Stimulated activated CD8-positive, alpha-beta memory T cell treated with anti-CD3 and anti-CD28 coated beads, Interleukin-4, amount 100 ng/mL, for 24 hours (primary cell): ENCODE measurements at places on chromosomes 11 and 22.

DNA sequence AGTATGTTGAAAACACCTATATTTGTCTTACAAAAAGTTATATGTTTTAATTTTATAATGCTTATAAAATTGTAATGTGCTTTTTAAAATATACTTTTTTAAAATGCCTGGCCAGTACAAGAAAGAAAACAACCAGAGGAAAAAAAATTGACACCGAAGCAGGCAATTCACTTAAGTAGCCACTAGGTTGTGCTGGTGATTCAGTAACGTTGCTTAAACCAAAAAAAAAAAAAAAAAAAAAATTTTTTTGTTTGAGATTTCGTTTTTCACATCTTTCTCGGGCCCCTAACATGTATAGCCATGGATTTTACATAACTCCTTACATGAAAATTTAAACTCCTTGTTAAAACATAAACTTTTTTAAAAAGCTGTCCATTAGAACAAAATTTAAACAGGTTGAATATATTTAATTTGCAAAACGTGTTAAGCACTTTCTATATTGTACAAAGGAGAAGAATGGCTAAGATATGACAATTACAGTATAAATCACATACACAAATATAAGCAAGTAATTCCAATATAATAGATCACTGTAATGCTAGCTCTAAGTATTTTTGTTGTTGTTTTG is 9.2 kb downstream of the OR8B4 start:
- no peak for DNase-seq

- no peak for DNase-seq
Measured at GRCh38 chr22:49019737-49020713, 807.6 kb downstream of the BRD1 start.

DNA sequence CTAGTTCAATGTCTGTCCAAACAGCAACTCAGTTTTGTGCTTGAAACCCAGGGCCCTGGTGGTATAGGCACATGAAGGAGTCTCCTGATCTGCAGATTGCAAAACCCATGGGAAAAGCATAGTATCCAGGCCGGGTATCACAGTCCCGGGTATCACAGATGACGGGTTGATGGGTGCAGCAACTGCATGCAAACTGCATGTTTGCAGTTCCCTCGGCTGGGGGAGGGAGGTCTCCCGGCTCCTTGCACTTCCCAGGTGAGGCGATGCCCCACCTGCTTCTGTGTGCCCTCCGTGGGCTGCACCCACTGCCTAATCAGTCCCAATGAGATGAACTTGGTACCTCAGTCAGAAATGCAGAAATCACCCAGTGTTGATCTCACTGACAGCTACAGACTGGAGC is 53.9 kb downstream of the KCNQ1 start:
- no peak for DNase-seq

DNA sequence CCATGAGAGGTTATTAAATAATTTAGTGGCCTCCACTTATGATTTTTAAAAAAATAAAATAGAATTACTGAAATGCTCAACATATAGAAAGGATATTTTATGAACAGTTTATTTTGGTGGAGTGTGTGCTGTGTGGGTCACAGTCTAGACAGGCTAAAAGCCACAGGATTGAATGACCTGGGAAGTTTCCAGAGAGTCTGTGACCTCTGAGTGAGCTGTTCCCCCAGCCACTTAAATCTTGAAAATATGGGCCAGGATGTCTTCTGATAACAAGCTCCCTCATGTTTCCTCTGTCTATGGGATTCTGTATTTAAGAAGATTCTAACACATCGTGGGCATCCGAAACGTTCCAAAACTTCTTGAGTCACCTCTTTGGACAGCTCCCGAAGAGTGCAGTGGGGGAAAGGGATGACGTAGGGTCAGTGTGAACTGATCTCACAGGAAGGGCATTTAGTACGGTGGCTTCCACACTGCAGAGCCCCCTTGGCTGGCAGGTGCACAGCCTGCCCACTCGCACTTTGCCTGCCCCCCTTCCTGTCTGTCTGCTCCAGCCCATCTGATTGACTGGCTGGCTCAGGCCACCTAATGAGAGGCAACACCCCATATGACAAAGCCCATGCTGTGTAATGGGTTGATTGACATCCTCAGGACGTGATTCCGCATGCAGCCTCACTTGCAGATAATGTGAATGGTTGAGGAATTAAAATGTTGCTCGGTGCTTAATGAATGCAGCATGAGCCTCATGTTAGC is 97.4 kb downstream of the NTM start:
- no peak for DNase-seq

DNA sequence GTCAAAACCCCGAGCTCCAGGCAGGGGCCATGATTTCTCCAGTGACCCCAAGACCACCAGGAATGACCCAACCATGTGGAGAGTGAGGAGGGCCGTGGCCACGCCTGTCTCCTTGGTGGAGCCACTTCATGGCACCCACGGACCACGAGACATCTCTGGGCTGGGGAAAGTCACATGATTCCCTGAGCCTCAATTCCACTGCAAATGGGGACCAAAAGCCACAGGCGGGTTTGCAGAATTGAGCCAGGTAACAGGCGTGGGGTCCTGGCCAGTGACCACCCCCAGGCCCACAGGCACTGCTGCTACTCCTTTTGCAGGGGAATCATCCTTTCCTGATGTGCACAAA is 178.9 kb downstream of the CTTN start:
- DNase-seq = no peak

GRCh38 chr11:84981301-84981700 is 645.8 kb downstream of the DLG2 start:
- no peak for DNase-seq
